ENCODE measurements at places on chromosomes 7 and 10.

GRCh38 chr10:68625316-68625921 lies 65.3 kb downstream of the TET1 start:
- no peak overlapping the region for H3K27ac ChIP-seq
- no peaks in the 10 kb centered on the region for H3K4me1 ChIP-seq
- no peak overlapping the region for H3K4me3 ChIP-seq
- no peaks in the 10 kb centered on the region for H3K27me3 ChIP-seq
- no peaks in the 10 kb centered on the region for H3K36me3 ChIP-seq

DNA sequence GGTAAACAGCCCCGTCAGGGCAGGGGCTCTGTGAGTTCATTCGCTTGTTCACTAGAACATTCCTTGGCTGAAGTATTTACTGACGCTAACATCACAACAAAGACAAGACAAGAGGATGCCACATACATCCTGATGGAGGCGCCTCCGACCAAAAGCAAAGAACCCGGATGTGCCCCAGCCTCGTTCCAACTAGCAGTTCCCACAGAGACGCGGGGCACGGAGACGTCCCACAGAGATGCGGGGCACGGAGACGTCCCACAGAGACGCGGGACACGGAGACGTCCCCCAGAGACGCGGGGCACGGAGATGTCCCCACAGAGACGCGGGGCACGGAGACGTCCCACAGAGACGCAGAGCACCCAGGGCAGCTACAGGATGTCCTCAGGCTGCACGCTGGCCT lies 35.4 kb upstream of the CFAP46 start:
- no peak for DNase-seq
- H3K27ac ChIP-seq = no peak overlapping the region
- H3K36me3 ChIP-seq = no peaks in the 10 kb centered on the region
- H3K4me3 ChIP-seq = no peak overlapping the region
- H3K27me3 ChIP-seq = no peaks in the 10 kb centered on the region

DNA sequence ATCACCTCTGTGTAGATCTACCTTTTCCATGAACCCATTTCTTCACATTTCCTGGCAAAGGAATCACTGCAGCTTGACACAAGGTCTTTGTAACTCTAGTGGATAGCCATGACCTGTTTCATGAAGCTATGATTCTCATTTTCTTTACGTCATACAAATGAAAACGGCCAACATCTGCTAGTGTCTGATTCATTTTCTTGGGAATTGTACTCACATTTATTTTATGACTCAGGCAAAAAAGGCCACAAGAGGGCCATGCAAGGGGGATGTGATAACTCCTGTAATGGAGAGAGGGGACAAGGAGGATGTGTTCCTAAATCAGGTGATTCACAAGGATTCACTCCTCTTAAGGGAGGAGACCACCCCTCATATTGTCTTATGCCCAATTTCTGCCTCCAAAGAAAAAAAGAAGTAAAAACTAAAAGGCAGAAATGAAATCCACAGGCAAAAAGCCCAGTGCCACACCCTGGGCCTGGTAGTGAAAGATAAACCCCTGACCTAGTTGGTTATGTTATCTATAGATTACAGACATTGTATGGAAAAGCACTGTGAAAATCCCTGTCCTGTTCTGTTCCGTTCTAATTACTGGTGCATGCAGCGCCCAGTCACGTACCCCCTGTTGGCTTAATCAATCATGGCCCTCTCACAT lies 249.9 kb downstream of the IPMK start:
- no peaks in the 10 kb centered on the region for H3K4me1 ChIP-seq
- H3K36me3 ChIP-seq = no peaks in the 10 kb centered on the region
- H3K27me3 ChIP-seq = no peaks in the 10 kb centered on the region
- H3K27ac ChIP-seq = no peak overlapping the region
- DNase-seq = no peak

GRCh38 chr7:155652156-155653114 lies 8.0 kb downstream of the RBM33 start:
- H3K27me3 ChIP-seq = no peaks in the 10 kb centered on the region
- H3K4me1 ChIP-seq = peaks cover 56% of the 10 kb centered on the region
- no peak for DNase-seq
- H3K4me3 ChIP-seq = no peak overlapping the region
- H3K36me3 ChIP-seq = no peaks in the 10 kb centered on the region

GRCh38 chr7:106354822-106355221 lies 70.0 kb upstream of the NAMPT start:
- no peak overlapping the region for H3K27ac ChIP-seq
- no peak for DNase-seq
- H3K4me3 ChIP-seq = no peak overlapping the region
- H3K36me3 ChIP-seq = no peaks in the 10 kb centered on the region

DNA sequence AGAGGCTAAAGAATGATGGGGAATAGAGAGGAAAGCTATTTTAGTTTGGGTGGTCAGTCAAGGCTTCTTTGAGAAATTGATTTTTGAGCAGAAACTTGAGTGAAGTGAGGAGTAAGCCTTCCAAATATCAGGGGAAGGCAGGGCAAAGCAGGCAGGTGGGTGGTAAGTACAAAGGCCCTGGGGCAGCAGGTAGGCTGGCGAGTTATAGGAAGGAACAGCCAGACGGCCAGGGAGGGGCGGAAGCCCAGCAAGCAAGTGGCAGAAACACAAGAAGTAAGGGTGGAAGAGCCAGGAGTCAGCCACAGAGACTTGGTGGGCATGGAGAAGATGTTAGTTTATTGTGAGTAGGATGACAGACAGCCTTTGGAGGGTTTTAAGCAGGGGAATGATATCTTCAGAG lies 34.9 kb downstream of the VWA2 start:
- no peaks in the 10 kb centered on the region for H3K27me3 ChIP-seq
- no peaks in the 10 kb centered on the region for H3K36me3 ChIP-seq
- no peak for DNase-seq
- no peaks in the 10 kb centered on the region for H3K4me1 ChIP-seq
- no peak overlapping the region for H3K4me3 ChIP-seq

GRCh38 chr7:22660732-22661131 lies 66.3 kb upstream of the IL6 start:
- DNase-seq = no peak
- no peaks in the 10 kb centered on the region for H3K4me1 ChIP-seq
- no peak overlapping the region for H3K27ac ChIP-seq
- H3K36me3 ChIP-seq = no peaks in the 10 kb centered on the region
- H3K4me3 ChIP-seq = no peak overlapping the region

DNA sequence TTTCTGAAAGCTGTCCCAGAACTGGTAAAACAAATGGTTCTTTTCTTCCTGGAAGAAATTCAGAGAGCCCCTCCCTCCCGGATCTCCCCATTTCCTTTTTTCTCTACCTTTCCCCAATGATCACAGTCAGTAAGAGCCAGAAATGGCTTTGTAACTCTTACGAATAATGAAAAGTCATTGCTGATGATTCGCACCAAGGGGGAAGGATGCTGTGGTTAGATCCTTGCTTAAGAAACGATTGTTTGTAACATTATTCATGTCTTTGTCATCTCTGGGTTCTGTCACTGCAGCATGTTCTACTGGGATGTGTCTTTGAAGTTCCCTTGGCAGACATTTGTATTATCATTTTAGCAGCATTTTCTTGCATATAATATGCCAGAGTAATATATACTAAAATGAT lies 138.9 kb downstream of the CACNB2 start:
- no peaks in the 10 kb centered on the region for H3K27me3 ChIP-seq
- no peak overlapping the region for H3K27ac ChIP-seq
- DNase-seq = no peak
- H3K4me1 ChIP-seq = no peaks in the 10 kb centered on the region
- no peak overlapping the region for H3K4me3 ChIP-seq

DNA sequence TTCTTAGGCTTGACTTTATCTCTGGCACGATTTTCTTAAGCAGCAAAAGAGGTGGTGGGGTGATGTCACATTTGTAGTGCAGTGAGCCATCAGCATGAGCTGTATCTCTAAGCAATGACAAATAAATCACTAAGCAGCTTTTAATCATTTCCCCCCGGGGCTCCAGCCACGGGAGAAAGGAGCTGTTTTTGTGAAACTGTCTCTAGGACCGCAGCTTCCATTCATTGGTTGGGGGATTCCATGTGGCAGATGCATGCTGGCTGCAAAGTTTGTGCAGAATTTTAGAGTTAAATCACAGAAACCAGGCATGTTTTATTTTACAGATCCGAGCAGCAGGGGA lies 464 bp downstream of the KIAA1217 start:
- H3K27ac ChIP-seq = peak overlapping the region; percentile 59
- H3K4me3 ChIP-seq = peak overlapping the region; percentile 50
- no peaks in the 10 kb centered on the region for H3K4me1 ChIP-seq
- no peak for DNase-seq

DNA sequence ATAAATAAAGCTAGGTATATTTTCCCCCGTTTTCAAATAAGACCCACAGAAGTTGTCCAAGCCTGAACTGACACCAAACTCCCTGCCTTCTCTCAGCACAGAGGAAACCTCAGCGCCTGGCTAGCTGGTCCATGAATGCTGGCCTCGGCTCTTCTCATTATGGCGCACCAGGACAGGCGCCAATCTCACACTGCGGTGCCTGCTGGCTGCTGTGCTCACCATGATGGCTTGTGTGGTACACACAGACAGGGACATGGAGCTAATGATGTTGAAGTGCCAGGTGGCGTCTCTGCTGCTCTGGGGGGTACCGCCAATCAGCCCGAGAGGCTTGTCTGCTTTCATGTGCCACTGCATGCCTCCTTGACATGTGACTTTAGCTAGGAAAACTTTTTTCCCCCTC lies 43.2 kb upstream of the USP6NL start:
- no peak overlapping the region for H3K4me3 ChIP-seq
- DNase-seq = no peak
- no peak overlapping the region for H3K27ac ChIP-seq
- H3K27me3 ChIP-seq = no peaks in the 10 kb centered on the region

DNA sequence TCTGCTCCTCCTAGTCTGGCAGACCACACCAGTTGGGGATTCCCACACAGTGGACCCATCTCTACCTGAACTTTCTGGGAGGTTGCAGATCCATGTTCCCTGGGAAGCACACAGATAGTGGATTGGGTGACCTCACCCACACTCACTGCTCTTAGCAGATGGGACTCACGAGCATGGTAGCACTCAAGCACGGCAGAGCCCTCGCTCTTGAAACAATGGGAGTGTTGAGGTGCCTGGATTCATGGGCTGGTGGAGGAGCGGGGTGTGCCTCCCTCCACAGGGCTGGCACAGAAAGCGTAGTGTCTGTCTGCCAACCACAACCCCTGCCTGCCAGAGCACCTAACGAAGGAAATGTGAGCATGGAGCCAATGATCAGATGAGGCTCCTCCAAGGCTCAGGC lies 568.0 kb downstream of the POM121L12 start:
- no peaks in the 10 kb centered on the region for H3K27me3 ChIP-seq
- no peak overlapping the region for H3K27ac ChIP-seq
- H3K4me1 ChIP-seq = no peaks in the 10 kb centered on the region

DNA sequence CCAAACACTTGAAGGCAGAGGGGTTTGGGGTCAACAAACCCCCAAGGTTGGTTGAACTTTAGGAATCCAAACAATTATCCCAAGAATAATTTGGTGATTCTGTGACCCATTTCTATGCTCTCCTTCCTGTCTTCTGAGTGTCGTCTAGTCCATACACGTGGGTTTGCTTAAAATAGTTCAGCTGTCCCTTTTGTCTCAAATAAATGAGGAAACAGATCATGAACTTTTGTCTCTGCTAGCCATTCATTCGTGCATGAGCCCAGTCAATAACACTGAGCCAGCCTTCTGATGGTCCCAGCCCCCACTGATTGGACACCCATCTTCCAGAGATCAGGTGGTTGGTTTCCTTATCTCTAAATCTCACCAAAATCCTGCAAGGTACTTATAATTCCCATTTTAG lies 255.4 kb downstream of the PRPF18 start:
- H3K27me3 ChIP-seq = no peaks in the 10 kb centered on the region
- no peaks in the 10 kb centered on the region for H3K36me3 ChIP-seq
- H3K4me3 ChIP-seq = no peak overlapping the region
- no peak overlapping the region for H3K27ac ChIP-seq
- no peak for DNase-seq

GRCh38 chr7:148255333-148255732 lies 335.2 kb upstream of the C7orf33 start:
- no peak overlapping the region for H3K27ac ChIP-seq
- no peaks in the 10 kb centered on the region for H3K4me1 ChIP-seq
- no peaks in the 10 kb centered on the region for H3K27me3 ChIP-seq
- no peak overlapping the region for H3K4me3 ChIP-seq
- no peaks in the 10 kb centered on the region for H3K36me3 ChIP-seq

- no peak overlapping the region for H3K27ac ChIP-seq
- no peaks in the 10 kb centered on the region for H3K36me3 ChIP-seq
- DNase-seq = no peak
- no peaks in the 10 kb centered on the region for H3K4me1 ChIP-seq
Observed at GRCh38 chr10:128055061-128055868, 71.0 kb downstream of the MKI67 start.

- no peaks in the 10 kb centered on the region for H3K4me1 ChIP-seq
- no peak overlapping the region for H3K4me3 ChIP-seq
- no peaks in the 10 kb centered on the region for H3K36me3 ChIP-seq
- H3K27ac ChIP-seq = no peak overlapping the region
Observed at GRCh38 chr10:122566632-122567031, 6.1 kb downstream of the DMBT1 start.

- no peak for DNase-seq
- H3K27ac ChIP-seq = no peak overlapping the region
- no peak overlapping the region for H3K4me3 ChIP-seq
- H3K4me1 ChIP-seq = no peaks in the 10 kb centered on the region
Observed at GRCh38 chr10:117425974-117426566, 50.8 kb upstream of the PDZD8 start.

DNA sequence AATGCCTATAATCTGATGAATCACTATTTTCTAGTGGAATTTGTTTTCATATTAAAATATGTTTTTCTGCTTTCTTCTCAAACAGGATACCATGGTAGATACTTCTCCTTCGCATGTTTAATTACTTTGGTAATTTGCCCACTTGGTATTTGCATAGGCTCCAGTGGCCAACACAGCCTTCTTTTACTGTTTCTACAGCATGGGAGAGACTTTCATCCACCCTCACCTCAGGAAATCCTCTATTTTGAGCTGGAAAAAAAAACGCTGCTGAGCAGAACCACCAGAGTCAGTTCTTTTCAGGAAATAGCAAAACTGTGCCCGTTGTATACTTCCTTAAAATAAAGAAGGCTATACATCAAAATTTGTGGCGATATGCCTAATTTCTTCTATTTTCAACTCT lies 213.3 kb downstream of the MDFIC start:
- no peak for DNase-seq
- no peak overlapping the region for H3K4me3 ChIP-seq
- H3K36me3 ChIP-seq = no peaks in the 10 kb centered on the region
- H3K27ac ChIP-seq = no peak overlapping the region

DNA sequence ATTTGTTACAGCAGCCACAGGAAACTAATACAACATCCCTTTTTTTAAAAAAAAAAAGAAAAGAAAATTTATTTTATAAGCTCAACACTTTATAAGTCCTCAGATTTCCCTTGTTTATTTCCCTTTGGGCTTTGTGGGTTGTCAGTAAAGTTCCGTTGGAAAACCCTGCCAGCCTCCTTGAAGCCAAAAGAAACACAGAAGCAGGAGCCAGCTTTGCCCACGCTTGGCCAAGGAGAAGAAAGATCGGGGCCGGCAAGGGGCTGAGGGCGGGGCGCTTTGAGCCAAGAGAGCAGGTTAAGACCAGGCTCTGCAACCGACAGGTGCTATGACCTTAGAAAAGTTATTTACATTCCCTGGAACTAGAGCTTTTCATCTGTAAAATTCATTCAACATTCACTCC lies 72.7 kb downstream of the RGS10 start:
- no peaks in the 10 kb centered on the region for H3K27me3 ChIP-seq
- DNase-seq = no peak
- no peaks in the 10 kb centered on the region for H3K36me3 ChIP-seq
- no peaks in the 10 kb centered on the region for H3K4me1 ChIP-seq
- H3K4me3 ChIP-seq = no peak overlapping the region

Measured in right lobe of liver (tissue), 6 donors.